ENCODE measurements at places on chromosomes 12 and 14.

DNA sequence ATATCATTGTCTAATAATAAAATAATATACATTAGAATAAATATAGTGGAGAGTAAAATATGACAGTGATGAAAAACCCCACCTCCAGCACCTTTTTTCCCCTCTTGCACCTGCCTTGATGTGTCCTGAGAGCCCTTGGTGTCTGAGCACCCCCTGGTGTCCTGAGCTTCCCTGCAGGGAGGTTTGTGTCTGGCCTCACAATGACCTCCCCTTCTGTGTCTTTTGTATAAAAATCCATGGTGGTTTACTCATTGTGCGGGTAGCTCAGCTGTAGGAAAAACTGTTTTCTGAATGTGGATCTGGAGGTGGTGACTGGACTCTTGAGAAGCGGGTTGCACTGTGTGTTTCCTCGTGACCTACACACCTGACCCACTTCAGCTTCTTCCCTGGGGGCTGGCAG lies 636.9 kb downstream of the TMEM121 start:
- no peak for DNase-seq

GRCh38 chr12:116975779-116976393 lies 65.1 kb downstream of the FBXW8 start:
- no peak for DNase-seq

DNA sequence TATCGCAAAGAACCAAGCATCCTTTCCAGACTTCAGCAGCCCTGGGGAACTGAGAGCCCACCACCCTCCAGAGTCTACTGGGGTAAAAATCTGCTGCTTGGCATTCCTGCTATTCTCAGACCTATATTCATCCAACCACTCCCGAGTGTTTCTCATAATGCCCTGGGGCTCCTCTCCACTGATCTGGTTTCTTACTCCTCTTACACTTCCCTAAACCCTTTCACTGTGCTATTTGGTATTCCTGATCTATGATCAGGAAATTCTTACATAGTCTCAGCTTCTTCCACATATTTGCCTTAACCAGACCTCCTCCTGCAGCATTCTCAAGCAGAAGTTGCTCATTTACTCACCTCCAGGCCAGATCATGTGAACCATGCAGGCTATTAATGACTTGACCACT lies 82.4 kb downstream of the SYT10 start:
- no peak for DNase-seq

- DNase-seq, result no peak
Observed at GRCh38 chr12:92899386-92900001, 29.6 kb downstream of the EEA1 start.

GRCh38 chr12:130183585-130184370 lies 21.5 kb downstream of the FZD10 start:
- no peak for DNase-seq

DNA sequence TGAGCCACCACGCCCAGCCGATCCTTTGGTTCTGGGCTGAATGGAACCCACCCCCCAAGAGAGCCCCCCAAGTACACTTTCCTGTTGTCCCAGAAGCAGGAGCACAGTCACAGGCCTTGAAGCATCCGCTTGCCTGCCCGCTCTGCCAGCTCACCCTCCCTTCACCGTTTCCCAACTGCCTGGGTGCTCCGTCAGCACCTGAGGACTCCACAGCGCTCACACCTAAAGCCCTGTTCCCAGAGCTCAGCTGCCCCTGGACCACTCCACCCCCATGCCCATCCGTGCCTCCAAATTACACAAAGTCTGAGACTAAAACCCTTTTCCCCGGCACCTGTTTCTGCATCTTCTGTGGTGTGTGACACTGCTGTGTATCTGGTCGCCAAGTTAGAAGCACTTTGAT lies 44.3 kb upstream of the TRAF3 start:
- no peak for DNase-seq

DNA sequence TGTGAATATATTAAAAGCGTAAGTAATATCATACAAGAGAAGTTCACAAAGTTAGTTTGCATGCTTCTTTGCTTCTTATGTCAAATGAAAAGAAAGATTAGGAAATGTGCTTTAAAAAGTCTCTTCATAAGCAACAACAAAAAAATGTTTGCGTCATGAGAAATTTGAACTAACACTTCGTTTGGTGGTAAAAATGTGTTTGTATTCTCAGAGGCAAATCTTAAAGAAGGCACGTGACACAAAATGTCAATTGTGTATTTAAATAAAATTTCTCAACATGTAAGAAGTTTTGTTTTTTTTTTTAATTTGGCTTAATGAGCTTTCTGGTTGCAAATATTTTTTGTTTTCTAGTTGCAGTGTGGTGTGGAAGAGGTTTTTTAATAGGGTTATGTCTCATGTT lies 93.8 kb downstream of the TMTC2 start:
- DNase-seq, result no peak

Measured in right renal cortex interstitium (tissue), 3 donors.